Amygdala (tissue), 56 donors: ENCODE measurements at places on chromosomes 13 and 19.

DNA sequence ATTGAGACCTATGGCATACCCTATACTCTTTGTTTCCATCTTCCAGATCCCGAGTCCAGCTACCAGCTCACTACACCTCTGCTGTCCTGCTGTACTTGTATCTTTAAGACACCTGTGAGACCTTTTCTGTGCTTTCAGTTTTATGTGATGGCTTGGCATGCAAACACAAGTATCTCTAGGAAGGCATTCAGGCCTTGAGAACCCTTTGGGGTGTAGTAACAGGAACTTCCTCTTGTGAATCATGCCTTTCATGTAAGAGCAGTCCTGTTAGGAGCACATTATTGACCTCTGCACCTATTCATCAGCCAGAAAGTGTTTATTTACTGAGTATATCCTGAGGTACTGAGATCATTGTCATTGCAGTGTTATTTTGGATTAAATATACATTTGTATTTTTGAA lies 87.0 kb upstream of the HTR2A start:
- DNase-seq: no peak

- no peak for DNase-seq
Measured at GRCh38 chr13:101179021-101179420, 237.3 kb downstream of the NALCN start.

- DNase-seq: no peak
Measured at GRCh38 chr13:69487576-69487975, 620.0 kb upstream of the ATXN8OS start.

- DNase-seq: no peak
Measured at GRCh38 chr13:79519255-79519654, 38.3 kb downstream of the NDFIP2 start.

GRCh38 chr13:79385694-79386093 lies 20.4 kb downstream of the RBM26 start:
- no peak for DNase-seq
